ENCODE measurements at places on chromosomes 4 and X.

- peaks cover 4% of the 10 kb centered on the region for H3K4me1 ChIP-seq
- no peaks in the 10 kb centered on the region for H3K27me3 ChIP-seq
- H3K4me3 ChIP-seq = no peak overlapping the region
- H3K36me3 ChIP-seq = no peaks in the 10 kb centered on the region
- H3K27ac ChIP-seq = no peak overlapping the region
- DNase-seq = no peak
Observed at GRCh38 chr4:141652161-141652778, 15.9 kb downstream of the IL15 start.

GRCh38 chr4:156138781-156139280 lies 185.2 kb upstream of the CTSO start:
- no peaks in the 10 kb centered on the region for H3K36me3 ChIP-seq
- no peaks in the 10 kb centered on the region for H3K27me3 ChIP-seq
- DNase-seq = no peak
- no peak overlapping the region for H3K27ac ChIP-seq

DNA sequence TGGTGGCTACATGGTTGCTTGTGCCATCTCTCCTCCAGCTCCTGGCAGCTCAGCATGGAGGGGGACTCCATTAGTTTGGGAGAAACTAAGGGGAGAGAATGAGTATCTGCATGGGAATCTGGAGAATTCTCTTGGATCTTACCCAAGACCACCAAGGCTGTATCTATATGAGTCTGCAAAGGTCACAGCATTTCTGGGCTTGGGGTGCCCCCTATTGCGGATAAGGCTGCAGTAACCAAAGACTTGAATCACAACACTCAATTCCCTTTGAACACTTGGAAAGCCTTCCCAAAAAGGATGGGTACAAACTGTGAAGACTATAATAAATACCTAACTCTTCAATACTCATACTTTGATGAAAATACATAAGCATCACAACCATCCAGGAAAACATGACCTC lies 623.5 kb upstream of the NR3C2 start:
- no peak overlapping the region for H3K4me3 ChIP-seq
- no peaks in the 10 kb centered on the region for H3K4me1 ChIP-seq
- no peaks in the 10 kb centered on the region for H3K36me3 ChIP-seq
- H3K27ac ChIP-seq = no peak overlapping the region
- no peaks in the 10 kb centered on the region for H3K27me3 ChIP-seq

DNA sequence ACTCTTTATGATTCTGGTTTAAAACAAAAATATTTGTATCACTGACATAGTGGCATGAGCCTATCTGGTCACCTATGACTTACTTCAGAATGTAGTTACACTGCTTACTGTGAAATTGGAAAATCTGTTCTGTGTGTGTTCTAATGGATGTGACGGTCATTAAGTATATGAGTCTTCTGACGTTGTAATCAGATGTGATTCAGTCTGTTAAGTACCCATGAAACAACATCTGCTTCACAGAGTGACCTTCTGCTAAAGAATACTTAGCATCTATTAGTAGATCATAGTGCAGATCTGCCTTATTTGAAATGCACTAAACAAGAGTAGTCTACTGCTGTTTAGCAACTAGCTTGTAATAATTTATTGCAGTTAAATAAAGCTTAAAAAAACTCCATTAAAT lies 317.1 kb downstream of the DCTD start:
- H3K27me3 ChIP-seq = no peaks in the 10 kb centered on the region
- no peak for DNase-seq
- no peak overlapping the region for H3K27ac ChIP-seq
- peaks cover 2% of the 10 kb centered on the region for H3K36me3 ChIP-seq

- no peaks in the 10 kb centered on the region for H3K4me1 ChIP-seq
- no peak overlapping the region for H3K27ac ChIP-seq
- DNase-seq = no peak
- no peaks in the 10 kb centered on the region for H3K27me3 ChIP-seq
- H3K36me3 ChIP-seq = no peaks in the 10 kb centered on the region
- no peak overlapping the region for H3K4me3 ChIP-seq
Observed at GRCh38 chr4:137677863-137678262, 145.6 kb upstream of the PCDH18 start.

- H3K36me3 ChIP-seq = no peaks in the 10 kb centered on the region
- peak overlapping the region; percentile 88 for H3K4me3 ChIP-seq
- peaks cover 20% of the 10 kb centered on the region for H3K4me1 ChIP-seq
- H3K27ac ChIP-seq = no peak overlapping the region
Observed at GRCh38 chrX:107716816-107717700, 58.5 kb downstream of the TSC22D3 start.

DNA sequence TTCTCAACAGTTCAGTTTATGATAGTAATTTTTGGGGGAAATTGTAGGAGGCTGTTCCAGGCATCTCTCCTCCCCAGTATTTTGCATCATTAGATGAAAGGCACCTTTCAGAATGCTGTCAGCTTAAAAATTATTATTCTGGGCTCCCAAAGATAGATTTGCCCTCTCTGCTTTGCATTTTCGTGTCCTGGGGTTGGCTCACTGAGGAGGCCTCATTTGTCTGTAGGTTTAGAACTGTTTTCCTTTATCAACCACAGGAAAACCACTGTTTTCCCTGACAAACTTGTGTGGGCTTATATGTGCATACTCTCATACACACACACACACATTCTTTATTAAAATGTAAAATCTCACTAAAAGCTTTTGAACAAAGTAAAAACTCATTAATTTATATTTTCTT lies 197.2 kb upstream of the VCX3A start:
- DNase-seq = no peak
- no peak overlapping the region for H3K27ac ChIP-seq
- no peaks in the 10 kb centered on the region for H3K27me3 ChIP-seq
- H3K4me3 ChIP-seq = no peak overlapping the region
- H3K36me3 ChIP-seq = no peaks in the 10 kb centered on the region

DNA sequence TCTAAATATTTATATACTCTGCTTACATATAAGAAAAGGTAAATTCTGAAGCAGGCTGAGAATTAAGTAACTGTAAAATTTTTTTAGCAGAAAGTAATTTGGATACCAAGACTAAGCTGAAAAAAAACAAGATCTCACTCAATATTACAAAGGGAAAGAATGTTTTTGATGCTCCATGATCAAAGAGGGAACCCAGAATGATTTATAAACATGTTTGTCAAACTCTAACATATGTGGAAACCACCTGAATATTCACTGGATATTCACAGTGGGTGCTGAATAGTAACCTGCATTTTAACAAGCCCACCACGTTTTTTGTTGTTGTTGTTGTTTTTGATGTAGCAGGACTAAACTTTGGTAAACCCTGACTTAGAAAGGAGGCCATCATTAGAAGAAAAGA lies 324.9 kb upstream of the GATB start:
- no peak overlapping the region for H3K4me3 ChIP-seq
- no peak overlapping the region for H3K27ac ChIP-seq
- H3K4me1 ChIP-seq = no peaks in the 10 kb centered on the region
- no peaks in the 10 kb centered on the region for H3K36me3 ChIP-seq

DNA sequence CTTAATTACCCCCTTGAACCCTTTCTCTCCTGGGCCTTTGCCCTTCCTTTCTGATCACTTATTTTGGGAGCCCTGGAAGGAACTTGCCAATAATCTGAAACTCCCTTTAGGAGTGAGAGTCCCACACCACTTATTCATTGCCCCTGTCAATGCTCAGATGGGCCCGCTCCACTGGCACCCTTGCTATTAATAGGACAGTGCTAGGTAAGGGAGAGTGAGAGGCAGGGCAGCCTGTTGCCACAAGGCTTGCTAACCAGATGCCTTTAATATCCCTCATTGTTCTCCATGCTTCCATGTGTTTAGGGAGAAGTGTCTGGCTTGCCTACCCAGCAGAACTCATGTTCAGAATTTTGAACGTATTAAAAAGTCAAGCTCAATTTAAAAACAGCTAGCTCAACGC lies 1.7 kb upstream of the NHS start:
- H3K27me3 ChIP-seq = peaks cover 71% of the 10 kb centered on the region
- no peak overlapping the region for H3K27ac ChIP-seq
- H3K4me3 ChIP-seq = peak overlapping the region; percentile 95

GRCh38 chr4:54395013-54395527 lies 166.0 kb downstream of the PDGFRA start:
- H3K4me1 ChIP-seq = peaks cover 10% of the 10 kb centered on the region
- H3K36me3 ChIP-seq = no peaks in the 10 kb centered on the region
- no peak overlapping the region for H3K4me3 ChIP-seq
- no peak overlapping the region for H3K27ac ChIP-seq
- H3K27me3 ChIP-seq = no peaks in the 10 kb centered on the region

DNA sequence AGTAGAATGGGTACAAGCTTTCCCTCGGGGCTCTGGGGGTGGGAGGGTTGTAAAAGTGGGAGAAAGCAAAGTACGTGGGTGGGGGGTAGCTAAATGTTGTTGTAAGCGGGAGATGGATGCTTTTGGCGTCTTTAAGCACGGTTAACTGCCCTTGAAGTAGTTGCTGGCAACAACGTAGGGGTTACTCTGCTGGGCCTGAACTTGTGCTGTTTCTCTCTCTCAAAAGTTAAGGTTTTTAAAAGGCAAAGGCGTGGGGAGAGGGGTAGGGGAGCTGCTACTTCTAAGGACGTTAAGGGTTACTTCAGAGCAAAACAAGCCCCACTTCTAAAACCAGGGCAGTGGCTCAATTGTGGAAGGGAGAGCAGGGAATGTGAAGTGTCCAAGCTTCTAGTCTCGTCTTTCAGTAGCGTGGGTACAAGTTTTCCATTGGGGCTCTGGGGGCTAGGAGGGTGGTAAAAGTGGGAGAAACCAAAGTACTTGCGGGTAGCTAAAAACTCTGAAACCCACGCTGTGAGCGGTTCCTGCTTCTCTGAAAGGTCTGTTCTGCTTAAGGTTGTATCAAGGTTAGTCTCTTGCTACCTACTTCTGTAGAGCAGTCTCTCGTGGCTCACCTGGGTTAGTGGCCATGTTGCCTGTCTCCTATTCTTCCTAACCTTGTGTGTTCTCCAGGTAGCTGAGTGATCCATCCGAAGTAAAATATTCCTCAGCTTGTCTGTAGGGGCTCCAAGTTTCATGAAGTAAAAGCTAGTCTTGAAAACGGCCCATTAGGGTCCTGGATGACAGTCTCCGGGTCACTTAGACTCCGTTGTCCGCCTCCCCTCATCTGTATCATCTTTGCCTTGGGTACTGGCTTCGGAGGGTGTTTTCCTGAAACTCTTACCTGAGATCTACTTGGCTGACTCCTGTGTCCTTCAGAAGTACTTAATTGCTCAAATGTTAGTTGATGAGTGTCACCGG lies 1.7 kb upstream of the WDR1 start:
- H3K36me3 ChIP-seq = peaks cover 3% of the 10 kb centered on the region
- peaks cover 38% of the 10 kb centered on the region for H3K4me1 ChIP-seq
- no peak for DNase-seq
- H3K27ac ChIP-seq = peak overlapping the region; percentile 98

- H3K4me3 ChIP-seq = no peak overlapping the region
- no peak overlapping the region for H3K27ac ChIP-seq
- H3K4me1 ChIP-seq = peaks cover 29% of the 10 kb centered on the region
- DNase-seq = no peak
- peaks cover 3% of the 10 kb centered on the region for H3K36me3 ChIP-seq
- no peaks in the 10 kb centered on the region for H3K27me3 ChIP-seq
Observed at GRCh38 chr4:183441276-183441675, 3.2 kb upstream of the CDKN2AIP start.

GRCh38 chr4:143713955-143714625 lies 13.6 kb upstream of the FREM3 start:
- no peak for DNase-seq
- H3K27ac ChIP-seq = no peak overlapping the region
- H3K27me3 ChIP-seq = peaks cover 2% of the 10 kb centered on the region

GRCh38 chrX:53223955-53224859 lies 800 bp downstream of the KDM5C start:
- H3K36me3 ChIP-seq = peaks cover 3% of the 10 kb centered on the region
- H3K4me1 ChIP-seq = peaks cover 29% of the 10 kb centered on the region
- H3K27me3 ChIP-seq = peaks cover 3% of the 10 kb centered on the region
- DNase-seq = no peak
- peak overlapping the region; percentile 100 for H3K27ac ChIP-seq
- H3K4me3 ChIP-seq = peak overlapping the region; percentile 97

- peaks cover 13% of the 10 kb centered on the region for H3K36me3 ChIP-seq
- H3K4me1 ChIP-seq = peaks cover 58% of the 10 kb centered on the region
- no peak for DNase-seq
- peak overlapping the region; percentile 50 for H3K4me3 ChIP-seq
- peak overlapping the region; percentile 83 for H3K27ac ChIP-seq
- H3K27me3 ChIP-seq = no peaks in the 10 kb centered on the region
Observed at GRCh38 chrX:10634392-10635161, 14.2 kb upstream of the MID1 start.

DNA sequence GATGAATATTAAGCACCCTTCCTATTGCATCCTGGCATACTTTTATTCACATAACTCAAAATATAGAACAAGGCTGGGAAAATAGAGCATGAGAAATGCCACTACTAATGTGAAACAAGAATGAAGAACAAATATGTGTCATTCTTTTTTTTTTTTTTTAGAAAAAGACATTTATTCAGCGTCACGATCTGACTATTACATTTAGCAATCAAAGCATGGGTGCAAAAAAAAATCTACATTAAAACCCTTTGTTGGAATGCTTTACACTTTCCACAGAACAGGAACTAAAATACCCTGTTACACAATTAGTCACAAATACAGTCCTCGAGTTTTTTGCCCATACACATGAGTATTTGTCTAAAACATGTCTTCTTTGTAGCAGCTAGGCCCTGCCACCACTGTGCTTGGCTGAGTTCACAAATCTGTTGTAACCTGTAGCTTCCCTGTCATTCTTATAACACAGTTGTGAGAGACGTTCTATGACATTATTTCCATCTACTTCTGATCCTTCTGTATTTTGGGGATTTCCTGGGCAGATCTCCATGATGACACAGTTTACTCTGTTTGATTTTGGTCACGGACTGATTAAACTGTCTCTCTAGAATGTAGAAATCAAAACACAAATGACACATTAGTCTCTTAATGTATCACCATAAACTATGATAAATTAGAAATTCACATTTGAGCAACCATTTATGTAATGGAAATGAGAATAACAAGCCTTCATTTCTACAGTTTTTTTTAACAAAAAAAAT lies 9.4 kb upstream of the TET2 start:
- no peak overlapping the region for H3K27ac ChIP-seq
- no peak overlapping the region for H3K4me3 ChIP-seq
- no peaks in the 10 kb centered on the region for H3K4me1 ChIP-seq
- H3K27me3 ChIP-seq = peaks cover 7% of the 10 kb centered on the region
- no peaks in the 10 kb centered on the region for H3K36me3 ChIP-seq

GRCh38 chr4:187125062-187125461 lies 401.4 kb upstream of the FAT1 start:
- H3K4me1 ChIP-seq = peaks cover 40% of the 10 kb centered on the region
- H3K36me3 ChIP-seq = no peaks in the 10 kb centered on the region
- H3K27me3 ChIP-seq = no peaks in the 10 kb centered on the region
- no peak overlapping the region for H3K27ac ChIP-seq
- H3K4me3 ChIP-seq = no peak overlapping the region

DNA sequence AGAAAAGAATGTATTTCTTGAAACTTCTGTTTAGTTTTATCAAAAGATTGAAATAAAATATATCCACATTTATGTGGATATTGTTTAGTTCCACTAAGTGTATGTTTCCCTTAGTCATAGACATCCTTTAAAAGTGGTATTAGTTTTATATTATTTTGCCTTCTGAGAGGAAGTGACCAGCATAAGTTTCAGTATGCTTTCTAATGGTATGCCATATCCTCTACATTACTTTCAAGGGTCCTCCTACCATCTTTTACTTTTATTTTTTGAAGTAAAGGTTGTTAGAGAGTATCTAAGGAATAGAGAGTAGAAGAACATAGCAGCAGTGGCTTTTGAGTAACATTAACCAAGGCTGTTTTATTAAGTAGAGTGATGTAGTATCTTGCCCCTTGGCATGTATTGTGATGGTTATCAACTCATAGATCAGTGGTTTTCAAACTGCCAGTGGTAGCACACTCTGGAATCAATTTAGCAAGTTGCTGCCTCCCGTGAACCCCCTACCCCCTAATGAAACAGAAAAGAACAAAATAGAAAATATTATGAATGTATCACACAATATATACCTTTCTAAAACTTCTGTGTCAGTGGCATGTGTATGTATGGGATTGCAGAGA lies 44.8 kb downstream of the RBPJ start:
- H3K36me3 ChIP-seq = peaks cover 4% of the 10 kb centered on the region
- no peak overlapping the region for H3K27ac ChIP-seq
- no peaks in the 10 kb centered on the region for H3K27me3 ChIP-seq
- H3K4me3 ChIP-seq = no peak overlapping the region
- DNase-seq = no peak
